Cortex of kidney (tissue), 1 donor: ENCODE measurements at places on chromosomes 16 and 17.

GRCh38 chr16:75576384-75576811 is 10.2 kb downstream of the GABARAPL2 start:
- DNase-seq = no peak

DNA sequence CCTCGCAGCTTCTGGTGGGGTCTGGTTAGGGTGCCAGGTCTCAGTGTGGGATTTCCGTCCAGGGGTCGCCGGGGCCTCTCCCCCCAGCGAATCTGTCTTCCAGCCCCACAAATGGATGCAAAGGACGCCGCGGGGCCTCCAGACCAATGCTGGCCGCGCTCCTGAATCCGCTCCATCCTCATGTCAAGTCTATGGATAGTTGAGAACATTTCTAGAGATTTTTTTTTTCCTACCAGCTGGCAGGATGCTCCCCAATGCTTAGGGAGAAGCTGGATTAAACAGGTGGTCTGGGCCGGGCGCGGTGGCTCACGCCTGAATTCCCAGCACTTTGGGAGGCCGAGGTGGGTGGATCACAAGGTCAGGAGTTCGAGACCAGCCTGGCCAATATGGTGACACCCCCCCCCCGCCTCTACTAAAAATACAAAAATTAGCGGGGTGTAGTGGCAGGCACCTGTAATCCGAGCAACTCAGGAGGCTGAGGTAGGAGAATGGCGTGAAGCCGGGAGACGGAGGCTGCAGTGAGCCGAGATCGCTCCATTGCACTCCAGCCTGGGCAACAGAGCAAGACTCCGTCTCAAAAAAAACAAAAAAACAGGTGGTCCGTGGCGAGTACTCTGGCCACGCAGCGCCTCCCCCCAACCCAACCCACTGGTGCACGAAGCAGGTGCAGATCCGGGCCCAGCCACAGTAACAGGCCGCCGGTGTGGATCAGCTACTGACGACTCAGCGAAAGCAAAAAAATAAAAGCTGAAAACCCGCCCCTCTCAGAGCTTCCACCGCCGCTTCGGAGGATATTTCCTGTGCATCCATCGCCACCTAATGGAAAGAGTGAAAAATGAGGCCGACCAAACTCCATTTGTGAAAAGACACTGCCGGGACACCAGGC is 1.1 kb upstream of the NXN start:
- DNase-seq = no peak

GRCh38 chr16:4239020-4239419 is 2.9 kb downstream of the SRL start:
- DNase-seq = no peak

DNA sequence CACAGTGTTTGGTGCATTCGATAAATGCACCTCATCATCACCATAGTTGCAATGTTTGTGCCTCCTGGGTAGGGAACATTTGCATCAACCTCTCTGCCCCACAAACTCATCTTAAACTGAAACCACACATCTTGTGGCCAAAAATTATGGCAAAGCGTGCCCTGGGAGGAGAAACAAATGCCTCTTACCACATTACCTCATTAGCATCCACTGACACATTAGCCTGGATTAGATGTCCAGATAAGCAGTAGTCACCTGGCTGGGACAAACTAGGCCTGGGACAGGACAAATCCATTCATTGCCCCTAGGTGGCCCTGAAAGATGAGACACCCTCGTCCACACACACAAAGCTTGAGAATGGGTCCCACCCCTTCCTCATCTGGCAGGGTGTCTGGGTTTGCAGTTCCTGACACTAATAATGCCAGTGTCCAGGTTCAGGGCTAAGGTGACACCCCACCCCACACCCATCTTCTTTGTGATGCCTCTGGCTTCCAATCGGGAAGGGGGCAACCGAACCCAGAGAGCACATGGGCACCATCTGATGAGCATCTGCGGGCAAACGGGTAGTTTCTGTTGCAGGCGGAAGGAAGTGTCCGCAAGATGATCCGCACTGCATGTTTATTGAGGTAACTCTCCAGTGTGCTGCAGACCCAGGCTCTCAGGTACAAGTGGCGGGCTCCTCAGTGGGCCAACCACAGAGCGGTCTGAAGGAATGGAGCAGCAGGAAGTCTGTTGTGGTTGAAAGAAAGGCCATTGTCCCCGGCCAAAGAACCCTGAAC is 8.6 kb downstream of the XYLT1 start:
- DNase-seq = no peak

DNA sequence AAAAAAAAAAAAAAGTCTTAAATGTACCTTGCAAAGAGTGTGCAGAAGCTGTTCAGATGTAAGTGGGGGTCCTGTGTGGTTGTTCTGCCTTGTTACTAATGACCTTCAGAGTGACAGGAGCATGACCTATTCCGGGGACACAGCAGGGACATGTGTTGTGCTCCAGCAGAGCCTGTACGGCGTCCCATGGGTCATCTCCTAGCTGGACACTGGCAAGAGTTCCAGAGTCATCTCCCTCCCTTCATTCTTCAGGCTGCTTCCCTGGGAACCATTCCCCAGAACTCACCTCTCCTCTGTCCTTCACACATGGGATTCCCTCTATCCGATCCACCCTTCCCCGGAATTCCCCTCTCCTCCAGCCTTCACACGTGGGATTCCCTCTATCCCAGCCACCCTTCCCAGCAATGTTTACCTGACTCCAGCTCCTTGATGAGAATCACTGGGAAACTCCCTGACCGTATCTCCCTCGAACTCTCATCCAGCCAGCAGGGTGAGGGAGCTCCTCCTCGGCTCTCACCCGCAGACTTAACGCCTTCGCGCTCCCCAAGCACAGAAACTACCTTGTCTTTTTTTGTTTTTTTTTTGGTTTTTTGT is 85.8 kb downstream of the MRM3 start:
- no peak for DNase-seq

DNA sequence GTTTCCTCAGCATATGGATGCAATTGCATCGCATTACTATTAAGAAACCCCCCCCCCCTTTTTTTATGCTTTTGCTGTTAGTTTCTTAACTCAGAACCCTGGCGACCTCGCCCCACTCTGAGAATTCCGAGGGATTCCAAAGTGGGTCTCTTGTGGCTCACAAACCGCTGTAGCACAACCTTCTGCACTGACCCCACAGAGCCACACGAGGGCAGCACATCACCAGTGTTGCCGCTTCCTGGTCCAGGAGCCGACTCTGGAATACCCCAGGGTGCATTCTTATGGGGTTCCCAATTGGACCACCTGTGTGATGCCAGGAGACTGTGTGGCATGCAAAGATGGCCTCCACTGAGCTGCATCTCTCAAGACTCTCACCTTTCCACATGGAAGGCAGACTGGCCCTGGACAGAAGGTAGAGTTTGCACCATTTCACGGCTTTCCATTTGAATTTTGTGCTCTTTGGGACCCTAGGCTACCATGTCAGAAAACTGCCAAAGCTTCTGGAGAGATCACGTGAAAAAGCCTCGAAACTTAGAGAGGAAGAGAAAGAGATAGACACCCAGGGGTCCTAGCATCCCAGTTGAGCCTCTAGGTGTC is 432.7 kb upstream of the ASIC2 start:
- no peak for DNase-seq

DNA sequence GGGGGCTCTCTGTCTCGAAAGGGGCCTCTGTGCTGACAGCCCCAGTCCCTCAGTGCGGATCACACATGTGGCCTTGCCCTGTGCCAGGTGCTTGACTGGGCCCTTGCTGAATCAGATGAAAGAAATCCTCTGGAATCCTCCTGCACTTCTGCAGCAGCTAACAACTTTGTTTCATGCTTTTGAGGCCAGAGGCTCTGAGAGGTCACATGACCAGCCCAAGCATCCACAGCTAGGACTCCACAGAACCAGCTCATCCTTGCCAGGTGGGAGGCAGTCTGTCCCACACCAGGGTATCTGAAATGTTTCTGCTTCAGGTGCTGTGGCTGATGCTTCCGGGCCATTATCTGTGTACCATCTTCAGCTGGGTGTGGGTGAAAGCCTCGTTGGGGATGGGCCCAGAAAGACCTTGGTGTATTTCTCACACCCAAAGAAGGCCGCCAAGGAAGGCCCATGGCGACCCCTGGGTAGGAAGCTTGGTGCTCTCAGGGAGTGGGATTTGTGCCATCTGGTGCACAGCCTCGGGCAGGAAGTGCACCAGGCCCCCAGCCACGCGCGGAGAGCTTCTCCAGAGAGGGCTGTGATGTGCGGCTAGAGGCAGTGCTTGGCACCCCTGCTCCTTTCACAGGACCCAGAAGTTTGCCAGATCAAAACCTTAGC is 143.8 kb downstream of the CLEC16A start:
- DNase-seq = no peak

GRCh38 chr16:57600048-57600835 is 28.2 kb upstream of the ADGRG1 start:
- no peak for DNase-seq

GRCh38 chr16:1144476-1145382 is 8.2 kb upstream of the CACNA1H start:
- DNase-seq = no peak

DNA sequence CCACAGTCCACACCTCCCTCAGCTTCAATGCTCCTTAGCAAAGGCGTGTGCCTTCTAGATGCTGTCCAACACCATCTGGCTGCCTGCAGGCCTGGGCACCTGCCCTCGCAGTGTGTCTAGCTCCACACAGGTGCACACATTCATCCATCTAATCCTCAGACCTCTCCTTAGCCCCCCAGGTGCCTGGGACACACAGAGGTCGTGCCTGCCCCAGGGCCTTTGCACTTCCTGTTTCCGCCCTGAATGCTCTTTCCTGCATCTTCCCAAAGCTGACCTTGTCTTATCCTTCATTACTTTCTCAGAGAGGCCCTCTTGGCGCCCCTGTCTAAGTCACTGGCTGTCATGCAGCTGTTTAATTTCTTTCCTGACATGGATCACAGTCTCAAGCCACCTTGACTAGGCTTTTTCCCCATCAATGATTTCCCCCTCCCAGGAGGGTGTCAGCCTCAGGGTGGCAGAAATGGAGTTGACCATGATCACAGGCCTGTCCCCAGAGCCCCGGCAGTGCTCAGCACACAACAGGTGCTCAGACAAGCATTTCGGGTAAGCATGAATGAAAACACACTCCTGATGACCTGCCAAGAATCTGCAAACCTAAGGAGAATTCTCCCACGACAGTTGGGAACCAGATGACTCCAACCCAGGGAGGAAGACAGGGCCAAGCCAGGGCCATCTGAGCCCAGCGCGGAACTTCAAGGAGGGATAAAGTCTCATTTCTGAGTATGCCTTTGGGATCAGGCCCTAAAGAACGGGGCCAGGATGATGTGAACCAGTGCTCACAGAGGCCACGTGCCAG is 76.3 kb downstream of the LITAF start:
- DNase-seq = no peak

DNA sequence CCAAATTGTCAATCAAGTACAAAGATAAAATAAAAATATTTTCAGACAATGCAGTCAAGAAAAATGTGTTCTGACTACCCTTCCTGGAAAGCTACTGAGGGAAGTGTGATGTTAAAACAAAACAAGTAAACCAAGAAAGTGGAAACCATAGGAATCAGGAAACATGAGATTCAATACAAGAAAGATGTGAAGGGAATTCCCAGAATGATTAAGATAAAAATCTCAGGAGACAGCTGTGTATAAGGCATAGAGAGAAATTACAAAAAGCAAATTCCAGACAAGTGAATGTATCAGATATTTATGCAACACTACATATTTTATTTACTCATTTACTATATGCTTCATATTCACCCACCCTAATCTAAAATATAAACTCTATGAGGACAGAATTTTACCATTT is 32.2 kb downstream of the TRIM37 start:
- no peak for DNase-seq

GRCh38 chr17:65820811-65821210 is 259.4 kb upstream of the AXIN2 start:
- no peak for DNase-seq

- no peak for DNase-seq
Observed at GRCh38 chr17:78878871-78879527, 24.0 kb downstream of the CEP295NL start.

DNA sequence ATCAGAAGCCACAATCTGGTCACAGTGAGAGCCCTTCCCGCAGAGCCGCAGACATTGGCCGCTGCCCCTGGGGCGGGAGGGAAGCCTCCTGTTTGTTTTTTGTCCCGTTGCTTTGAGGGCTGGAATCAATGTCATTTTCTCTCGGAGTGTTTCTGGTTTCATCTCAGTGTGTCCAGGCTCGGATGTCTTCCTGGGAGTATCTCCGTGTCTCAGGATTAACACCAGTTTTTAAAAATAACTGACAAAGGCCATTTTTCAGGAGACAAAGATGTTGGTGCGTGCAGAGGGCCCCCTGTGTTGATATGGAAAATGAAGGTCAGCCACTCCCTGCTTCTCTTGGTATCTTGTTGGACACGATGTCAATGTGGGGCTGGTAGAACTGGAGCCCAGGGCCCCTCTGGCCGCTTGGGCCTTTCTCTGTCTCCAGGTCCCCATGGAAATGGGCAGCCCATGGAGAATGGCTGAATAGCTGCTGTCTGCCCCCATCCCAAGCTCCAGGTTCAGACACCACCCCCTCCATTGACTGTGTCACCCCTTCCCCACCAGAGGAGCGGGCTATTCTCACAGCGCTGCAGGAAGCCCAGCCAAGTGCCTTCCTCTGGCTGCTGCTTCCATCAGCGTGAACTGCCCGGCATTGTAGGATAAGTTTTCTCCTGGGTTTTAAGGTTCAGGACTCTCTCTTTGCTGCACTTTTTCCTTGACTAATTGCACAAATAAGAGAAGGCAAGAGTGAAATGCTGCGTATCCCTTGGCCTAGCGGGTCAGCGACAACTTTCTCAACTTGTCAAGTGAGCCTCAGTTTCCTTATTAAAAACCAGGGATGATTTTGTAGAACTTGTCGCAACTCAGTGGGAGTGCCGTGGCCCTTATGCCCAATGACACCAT is 72.2 kb upstream of the METTL9 start:
- DNase-seq = no peak

- DNase-seq = no peak
Observed at GRCh38 chr17:61404913-61405685, 5.5 kb downstream of the TBX2 start.

DNA sequence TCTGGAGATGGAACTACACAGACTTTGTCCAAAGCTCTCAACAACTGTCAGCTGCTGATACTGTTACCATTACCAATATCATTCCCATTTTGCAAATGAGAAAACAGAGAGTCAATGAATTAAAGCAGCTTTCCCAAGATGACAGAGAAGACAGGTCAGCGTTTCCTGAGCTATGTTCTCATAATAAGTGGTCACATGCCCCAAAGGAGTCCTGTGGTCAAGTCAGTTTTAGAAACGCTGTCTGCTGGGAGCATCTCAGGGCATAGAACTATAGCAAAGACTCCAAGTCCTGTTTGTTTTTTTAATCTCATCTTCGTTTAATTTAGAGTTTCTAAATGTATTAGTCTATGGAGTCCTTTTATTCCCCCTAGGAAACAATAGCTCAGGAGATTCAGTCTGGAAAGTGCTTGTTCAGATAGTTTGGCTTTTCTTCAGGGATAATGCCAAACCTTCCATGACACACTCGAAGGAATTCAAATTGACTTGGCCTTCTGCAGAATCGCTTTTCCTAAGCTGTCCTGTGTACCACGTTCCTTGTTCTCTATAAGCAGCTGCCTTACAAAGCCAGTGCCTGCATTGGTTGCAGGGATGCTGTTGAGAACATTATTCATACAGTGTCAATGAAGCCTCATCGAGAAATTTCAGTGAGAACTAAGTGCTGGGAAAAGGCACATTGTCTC is 12.1 kb downstream of the CCDC42 start:
- no peak for DNase-seq
